Activated T-cell treated with anti-CD3 and anti-CD28 coated beads, Interleukin-2, amount 50 U/mL, for 1 hour (primary cell): ENCODE measurements at places on chromosomes 4 and X.

GRCh38 chrX:134601240-134601765 lies 57.0 kb downstream of the PLAC1 start:
- no peak for DNase-seq

DNA sequence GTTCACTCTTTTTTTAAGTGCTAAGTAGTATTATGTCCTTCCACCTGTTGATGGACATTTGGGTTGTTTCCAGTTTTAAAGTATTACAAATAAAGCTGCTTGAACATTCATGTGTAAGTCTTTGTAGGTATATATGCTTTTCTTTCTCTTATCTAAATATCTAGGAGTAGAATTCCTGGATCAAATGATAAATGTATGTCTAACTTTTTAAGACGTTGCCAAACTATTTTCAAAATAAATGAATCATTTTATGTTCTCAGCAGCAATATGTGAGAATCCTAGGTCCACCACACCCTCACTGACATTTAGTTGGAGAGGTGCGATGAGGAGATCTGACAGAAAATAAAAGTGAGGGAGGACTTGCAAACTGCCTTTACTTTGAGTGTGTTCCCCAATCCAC lies 291.7 kb upstream of the UGT8 start:
- no peak for DNase-seq

GRCh38 chr4:79182209-79182608 lies 143.7 kb downstream of the NAA11 start:
- DNase-seq = no peak

DNA sequence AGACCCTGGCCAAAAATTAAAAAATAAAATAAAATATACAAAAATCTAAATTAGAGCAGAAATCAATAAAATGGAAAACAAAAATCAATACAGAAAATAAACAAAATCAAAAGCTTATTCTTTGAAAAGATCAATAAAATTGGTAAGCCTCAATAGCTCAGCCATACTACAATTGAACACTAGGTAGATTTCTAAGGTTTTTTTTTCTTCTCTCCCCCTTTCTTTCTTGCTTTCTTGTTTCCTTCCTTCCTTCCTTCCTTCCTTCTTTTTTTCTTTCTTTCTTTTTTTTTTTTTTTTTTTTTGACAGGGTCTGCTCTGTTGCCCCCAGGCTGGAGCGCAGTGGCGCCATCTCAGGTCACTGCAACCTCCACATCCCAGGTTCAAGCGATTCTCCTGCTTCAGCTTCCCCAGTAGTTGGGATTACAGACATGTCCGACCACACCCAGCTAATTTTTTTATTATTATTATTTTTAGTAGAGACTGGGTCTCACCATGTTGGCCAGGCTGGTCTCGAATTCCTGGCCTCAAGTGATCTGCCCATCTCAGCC lies 23.4 kb upstream of the PPP3CA start:
- DNase-seq = no peak

GRCh38 chr4:11098461-11098860 lies 330.2 kb downstream of the HS3ST1 start:
- no peak for DNase-seq

- no peak for DNase-seq
Measured at GRCh38 chrX:123994730-123995129, 33.2 kb downstream of the STAG2 start.

DNA sequence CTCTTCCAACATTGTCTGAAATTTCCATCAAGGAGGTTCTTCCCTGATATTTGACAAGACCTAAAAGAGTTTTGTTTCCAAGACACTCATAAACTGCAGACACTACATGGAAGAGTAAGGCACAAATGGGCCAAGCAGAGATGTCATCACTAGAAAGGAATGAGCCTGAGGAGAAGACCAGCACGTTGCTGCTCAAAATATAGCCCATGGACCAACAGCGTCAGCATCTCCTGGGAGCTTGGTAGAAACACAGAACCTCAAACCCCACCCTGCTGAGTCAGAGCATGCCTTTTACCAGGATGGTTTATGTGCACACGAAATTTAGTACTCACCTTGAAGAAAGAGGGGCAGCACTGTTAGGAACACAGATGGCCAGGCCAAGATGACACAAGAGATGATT lies 128.7 kb upstream of the MID1 start:
- DNase-seq = no peak

DNA sequence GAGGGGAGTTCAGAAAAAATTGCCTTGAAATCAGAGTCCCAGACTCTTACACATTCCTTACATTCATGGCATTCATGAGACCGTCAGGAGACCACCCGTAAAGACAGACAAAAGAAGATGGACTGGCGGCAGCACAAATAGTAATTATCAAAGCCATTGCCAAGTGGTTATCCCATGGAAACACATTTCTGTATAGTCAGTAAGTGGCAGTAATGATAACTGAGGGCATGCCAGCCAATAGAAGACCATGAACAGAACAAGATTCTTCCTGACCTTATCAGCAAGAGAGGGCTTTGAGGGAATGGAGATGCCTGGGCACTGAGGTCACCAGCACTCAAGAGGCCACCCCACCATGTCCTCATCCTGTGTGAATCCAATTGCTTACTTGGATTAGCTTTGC lies 121.7 kb upstream of the HCCS start:
- DNase-seq = no peak

GRCh38 chr4:8221476-8221875 lies 22.4 kb downstream of the SH3TC1 start:
- DNase-seq = no peak

DNA sequence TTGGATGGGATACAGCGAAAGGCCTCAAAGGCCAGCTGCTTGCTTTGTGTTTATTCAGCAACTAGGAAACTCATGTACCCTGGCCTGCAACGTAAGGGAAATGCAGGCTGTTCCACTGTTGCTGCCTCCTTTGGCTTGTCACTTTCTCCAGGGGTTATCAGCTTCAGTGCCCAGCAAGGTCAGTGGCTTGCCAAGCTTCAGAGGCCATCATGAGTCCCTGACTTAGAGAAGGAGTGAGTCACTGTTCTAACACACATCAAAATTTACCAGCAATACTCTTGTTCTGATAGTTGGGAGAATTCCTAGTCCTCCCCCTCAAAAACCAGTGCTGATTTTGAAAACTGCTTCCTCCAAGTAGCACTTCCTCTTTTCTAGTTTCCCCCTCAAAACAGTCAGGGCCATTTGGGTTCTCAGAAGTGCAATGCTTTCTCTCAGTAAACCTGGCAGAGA lies 250.8 kb downstream of the ARHGAP24 start:
- DNase-seq = no peak

DNA sequence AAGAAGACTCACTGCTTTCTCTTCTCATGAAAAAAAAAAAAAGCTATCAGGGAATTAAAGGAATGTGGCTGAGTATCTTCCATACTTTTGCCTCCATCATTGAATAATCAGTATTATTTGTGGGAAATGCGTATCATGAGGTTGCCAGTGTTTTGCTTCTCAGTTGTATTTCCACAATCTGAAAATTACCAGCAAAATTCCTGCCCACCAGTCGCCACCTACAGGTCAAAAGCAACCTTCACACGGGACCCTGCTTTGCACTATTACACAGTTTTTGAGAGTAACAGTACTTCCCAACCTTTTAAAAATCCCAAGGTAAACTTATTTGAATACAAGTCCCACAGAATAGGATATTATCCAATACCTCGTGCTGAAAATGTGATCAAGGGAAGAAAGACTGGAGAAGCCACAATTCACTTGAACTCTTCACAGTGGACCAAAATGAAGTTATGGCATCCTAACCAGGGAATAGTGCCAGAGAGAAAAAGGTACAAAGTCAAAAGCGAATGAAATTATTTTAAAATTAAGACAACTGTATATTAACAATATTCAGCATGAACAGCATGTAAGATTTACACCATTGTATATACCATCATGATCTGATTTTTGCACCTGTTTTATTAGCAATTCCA lies 30.4 kb downstream of the PGRMC1 start:
- peak; percentile 21 for DNase-seq

DNA sequence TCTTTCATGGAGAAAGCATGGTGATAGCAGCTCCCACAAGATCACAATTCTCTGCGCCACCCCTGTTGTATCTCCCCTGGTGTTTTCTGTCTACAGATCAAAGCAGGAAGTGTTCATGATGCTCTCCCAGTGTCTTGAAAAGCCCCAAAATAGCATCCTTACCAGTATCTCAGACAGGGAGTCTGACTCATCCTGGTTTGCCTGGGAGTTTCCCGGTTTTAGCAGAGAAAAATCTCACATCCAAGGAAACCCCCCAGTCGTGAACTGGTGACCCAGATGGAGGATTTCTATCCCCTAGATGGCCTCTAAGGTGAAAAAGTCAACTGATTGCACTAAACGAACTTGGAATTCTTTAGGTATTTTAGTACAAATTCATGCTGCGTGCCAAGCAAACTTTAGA lies 64.3 kb upstream of the NR0B1 start:
- no peak for DNase-seq

DNA sequence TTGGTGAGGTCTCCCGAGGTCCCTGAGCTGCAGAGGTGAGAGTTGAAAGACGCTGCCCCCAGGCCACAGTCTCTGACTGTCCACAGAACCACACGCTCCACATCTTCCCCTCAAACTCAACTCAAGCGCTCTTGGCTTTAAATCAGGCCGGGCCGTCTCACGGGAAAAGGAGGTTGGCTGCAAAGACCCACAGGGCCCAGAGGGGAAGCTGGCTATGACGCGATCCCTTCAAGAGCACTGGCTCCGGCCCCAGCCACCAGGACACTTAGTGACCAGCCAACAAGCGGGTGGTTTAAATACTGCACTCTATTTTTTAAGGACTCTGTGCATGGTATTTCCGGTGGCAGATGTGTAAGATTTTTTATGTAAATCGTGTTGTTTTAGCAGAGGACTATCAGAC lies 19.9 kb downstream of the LRPAP1 start:
- no peak for DNase-seq

- DNase-seq = no peak
Measured at GRCh38 chr4:186651624-186652023, 72.0 kb downstream of the FAT1 start.

DNA sequence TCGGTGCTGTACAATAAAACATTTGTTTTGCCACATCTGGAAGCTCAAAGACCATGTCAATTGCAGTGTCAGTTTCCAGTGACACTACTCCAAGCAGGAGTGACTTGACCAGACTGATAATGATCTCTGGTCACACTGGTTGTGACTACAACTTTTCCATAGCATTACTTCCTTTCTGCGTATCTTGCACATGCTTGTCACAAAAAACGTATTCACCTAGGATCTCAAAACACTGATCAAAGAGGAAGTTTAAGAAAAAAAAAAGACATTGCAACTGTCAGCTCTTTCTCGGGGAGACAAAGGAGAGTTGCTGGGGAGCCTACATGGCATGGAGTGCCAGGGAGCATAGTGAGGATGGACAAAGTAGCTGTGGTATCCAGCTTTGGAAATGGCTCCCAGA lies 60.6 kb downstream of the OPHN1 start:
- DNase-seq = no peak

DNA sequence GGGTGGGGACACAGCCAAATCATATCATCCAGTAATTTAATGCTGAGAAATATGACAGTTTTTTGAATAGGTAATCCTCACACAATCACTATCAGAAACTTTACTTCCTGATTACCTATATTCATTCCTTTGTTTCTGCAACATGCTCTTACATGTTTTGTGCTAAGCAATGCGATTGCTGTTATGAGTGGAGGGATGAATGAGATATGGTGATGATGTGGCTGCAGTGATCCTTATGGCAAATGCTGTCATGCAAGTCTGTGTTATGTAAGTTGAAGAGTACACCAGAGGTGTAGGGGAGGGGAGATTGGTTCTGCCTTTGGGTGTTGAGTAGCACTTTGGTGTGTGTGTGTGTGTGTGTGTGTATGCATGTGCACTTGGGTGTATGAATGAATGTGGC lies 14.6 kb downstream of the HERC3 start:
- no peak for DNase-seq

DNA sequence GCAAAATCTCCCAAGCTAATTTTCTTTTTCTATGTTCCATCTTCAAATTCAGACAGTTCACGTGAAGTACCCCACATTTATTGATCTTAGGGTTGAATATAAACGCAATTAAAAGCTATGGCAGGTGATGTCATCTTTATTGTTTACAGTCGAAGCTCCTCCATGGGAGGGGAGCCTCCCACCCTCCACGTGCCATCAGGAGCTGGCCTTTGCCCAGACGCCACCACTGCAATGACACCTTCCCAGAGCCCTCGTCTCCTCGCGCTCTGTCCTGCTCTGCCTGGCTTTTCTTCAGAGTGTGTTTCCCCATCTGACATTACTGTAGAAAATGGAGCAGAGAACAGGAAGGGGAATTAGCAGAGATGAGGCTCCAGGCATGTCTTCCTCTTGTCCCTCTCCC lies 18.8 kb upstream of the CYP4V2 start:
- DNase-seq = no peak

GRCh38 chr4:70969076-70969475 lies 24.4 kb upstream of the DCK start:
- no peak for DNase-seq

DNA sequence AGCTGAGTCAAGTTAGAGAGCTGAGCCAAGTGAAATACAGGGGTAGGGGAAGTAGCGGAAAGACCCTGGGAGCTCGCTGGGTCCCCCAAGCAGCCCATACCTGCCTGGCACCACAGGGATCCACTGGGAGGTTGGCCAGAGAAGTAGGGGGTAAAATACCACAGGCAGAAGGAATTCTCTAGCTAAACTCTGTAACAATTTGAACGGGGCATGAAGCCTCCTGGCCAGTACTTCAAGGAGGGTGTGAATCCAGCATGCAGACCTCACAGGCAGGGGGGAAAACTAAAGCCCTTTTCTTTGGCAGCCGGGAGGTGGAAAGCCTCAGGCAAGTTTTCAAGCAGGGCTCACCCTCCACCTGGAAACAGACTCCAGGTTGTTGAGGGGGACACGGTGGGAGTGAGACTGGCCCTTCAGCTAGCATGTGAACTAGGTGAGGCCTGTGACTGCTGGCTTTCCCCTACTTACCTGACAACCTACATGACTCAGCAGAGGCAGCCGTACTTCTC lies 3.7 kb upstream of the UGT2A1 start:
- no peak for DNase-seq

GRCh38 chr4:107034091-107034995 lies 1.8 kb downstream of the DKK2 start:
- no peak for DNase-seq

- no peak for DNase-seq
Measured at GRCh38 chr4:92776080-92776479, 472.3 kb downstream of the GRID2 start.
